Stomach (tissue), 19 donors: ENCODE measurements at places on chromosomes 2 and 18. TPM values are rescaled to one million over a fixed set of nuclear protein-coding genes. Genes with fewer than 3 reads are reported as not detected.

DNA sequence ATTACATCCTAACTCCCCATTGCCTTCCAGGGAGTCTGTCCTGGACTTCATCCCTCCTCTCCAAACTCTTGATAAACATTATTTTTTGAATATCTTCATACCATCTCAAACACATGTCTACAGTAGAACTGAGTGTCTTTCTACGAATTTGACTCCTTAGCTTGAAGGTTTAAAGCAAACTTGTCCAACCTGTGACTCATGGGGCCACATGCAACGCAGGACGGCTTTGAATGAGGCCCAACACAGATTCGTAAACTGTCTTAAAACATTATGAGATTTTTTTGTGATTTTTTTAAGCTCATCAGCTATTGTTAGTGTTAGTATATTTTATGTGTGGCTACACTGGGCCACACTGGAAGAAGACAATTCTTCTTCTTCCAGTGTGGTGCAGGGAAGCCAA is 98.1 kb downstream of the PARD3B start:
- DNase-seq, result no peak
- no peak overlapping the region for H3K4me3 ChIP-seq
- H3K36me3 ChIP-seq, result no peaks in the 10 kb centered on the region
- H3K27ac ChIP-seq, result no peak overlapping the region
- no peaks in the 10 kb centered on the region for H3K27me3 ChIP-seq

- peaks cover 30% of the 10 kb centered on the region for H3K4me1 ChIP-seq
- H3K36me3 ChIP-seq, result no peaks in the 10 kb centered on the region
- no peaks in the 10 kb centered on the region for H3K27me3 ChIP-seq
- peak overlapping the region; percentile 81 for H3K4me3 ChIP-seq
These were observed 472 bp upstream of the PLEKHM3 start for GRCh38 chr2:208025814-208026184.

- DNase-seq, result peak; percentile 6
- no peaks in the 10 kb centered on the region for H3K27me3 ChIP-seq
- H3K4me1 ChIP-seq, result no peaks in the 10 kb centered on the region
- no peaks in the 10 kb centered on the region for H3K36me3 ChIP-seq
- no peak overlapping the region for H3K27ac ChIP-seq
- H3K4me3 ChIP-seq, result no peak overlapping the region
These were observed 41.5 kb upstream of the MC4R start for GRCh38 chr18:60413944-60414547.

GRCh38 chr2:149763358-149763757 is 175.8 kb upstream of the MMADHC start:
- H3K27ac ChIP-seq, result no peak overlapping the region
- H3K36me3 ChIP-seq, result no peaks in the 10 kb centered on the region
- no peaks in the 10 kb centered on the region for H3K27me3 ChIP-seq
- no peak overlapping the region for H3K4me3 ChIP-seq
- DNase-seq, result no peak

GRCh38 chr2:144011553-144011952 is 508.4 kb downstream of the ZEB2 start:
- no peaks in the 10 kb centered on the region for H3K36me3 ChIP-seq
- H3K27ac ChIP-seq, result no peak overlapping the region
- no peak for DNase-seq
- H3K4me1 ChIP-seq, result no peaks in the 10 kb centered on the region

The COL4A4 gene
- 1.9 TPM for total RNA-seq

The ABCG8 gene
- 8.9 TPM for total RNA-seq
